Epithelial cell of proximal tubule (primary cell): ENCODE measurements at places on chromosomes 4 and X. TPM values are rescaled to one million over a fixed set of nuclear protein-coding genes. Genes with fewer than 3 reads are reported as not detected.
A peak's percentile ranks its signal among the peaks of the same experiment; 100 is the strongest.

- DNase-seq: no peak
These were observed 5.0 kb downstream of the XPNPEP2 start for GRCh38 chrX:129743821-129744220.

DNA sequence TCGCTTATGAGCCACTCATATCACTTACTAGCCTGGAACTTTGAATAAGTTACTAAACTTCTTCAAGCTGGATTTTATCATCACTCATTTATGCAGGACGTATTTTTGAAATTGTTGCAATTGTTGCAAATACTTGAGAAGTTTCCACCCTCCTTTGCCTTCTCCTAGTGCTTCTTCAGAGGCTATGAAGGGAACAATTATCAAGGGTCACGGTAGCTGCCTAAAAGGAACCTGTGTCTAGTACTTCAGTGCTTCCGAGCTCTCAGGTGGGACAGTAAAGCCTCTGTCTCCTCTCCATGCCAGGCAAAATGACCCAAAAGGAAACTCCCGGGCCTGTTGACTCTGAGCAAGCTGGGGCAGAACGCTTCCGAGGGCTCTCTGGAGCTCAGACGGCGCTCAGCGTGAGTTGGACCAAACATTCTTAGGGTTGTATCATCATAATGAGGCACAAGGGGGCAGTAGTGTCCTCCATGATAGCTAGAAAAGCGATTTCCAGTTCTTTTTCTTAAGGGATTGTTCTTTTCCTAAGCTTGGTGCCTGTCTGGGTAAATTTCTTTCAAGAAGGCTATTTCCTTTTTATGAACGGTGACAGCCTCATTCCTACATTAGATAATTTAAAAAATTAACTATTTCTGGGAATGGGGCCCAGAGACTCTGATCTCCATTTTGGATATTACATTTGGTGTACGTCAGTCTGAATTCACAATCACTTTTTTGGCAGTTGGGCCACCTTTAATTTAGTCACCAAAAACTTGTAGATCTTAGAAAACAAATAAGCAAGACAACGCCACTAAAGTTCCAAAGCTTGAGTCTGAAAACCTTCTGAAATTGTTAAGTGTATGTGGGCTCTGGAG is 73.1 kb downstream of the PACRGL start:
- DNase-seq: no peak

USP51 gene
- 0.80 and 1.0 TPM in 2 replicates for total RNA-seq

TMPRSS11B gene
- not detected in 2 replicates for total RNA-seq

- DNase-seq: peak; percentile 42
These were observed 482.9 kb upstream of the BOD1L1 start for GRCh38 chr4:14110407-14110806.

DNA sequence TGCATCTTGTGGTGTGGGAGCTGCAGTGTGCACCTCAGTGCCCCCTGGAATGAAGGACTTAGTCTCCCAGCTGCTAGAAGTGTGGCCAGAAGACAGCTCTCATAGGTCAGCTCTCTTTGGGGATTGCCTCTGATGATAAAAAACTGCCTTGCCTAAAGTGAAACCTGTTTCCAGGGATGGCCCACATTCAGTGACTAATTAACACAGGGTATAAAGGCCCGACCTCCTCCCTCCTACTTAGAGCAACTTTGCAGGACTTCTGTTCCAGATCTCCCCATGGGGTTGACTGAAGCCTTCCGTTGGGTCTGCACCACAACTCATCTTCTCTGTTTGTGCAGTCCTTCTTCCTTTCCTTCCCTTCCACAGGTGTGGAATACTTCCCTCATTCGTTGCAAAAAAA is 53.2 kb downstream of the SPINK2 start:
- no peak for DNase-seq

DNA sequence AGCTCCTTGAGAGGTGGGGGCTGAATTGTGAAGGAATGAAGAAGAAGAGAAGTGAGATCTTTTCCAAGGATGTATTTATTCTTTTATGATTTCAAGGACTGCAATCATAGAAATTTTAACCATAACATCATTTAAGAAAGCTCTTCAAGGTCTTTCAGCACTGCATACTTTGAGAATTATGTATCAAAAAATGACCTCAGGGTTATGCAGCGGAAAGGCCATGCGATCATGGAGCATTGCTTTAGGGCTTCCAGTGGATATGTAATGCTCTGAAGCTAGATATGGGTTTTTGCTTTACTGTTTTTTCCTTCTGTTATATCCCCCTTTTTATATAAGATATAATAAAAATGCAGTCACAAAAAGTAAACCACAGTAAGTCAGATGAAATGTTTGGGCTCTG is 38.7 kb downstream of the SGMS2 start:
- DNase-seq: no peak

FGD1 gene
- total RNA-seq: 10.2 and 10.3 TPM in 2 replicates

- no peak for DNase-seq
These were observed 135.1 kb downstream of the RAPGEF2 start for GRCh38 chr4:159237975-159238374.

SNCA gene
- total RNA-seq: 2.4 and 6.6 TPM in 2 replicates

TRIM75 gene
- not detected in 2 replicates for total RNA-seq

LRRC66 gene
- 0.07 TPM in 1 of 2 replicates, not detected in the other for total RNA-seq

GRCh38 chr4:184096561-184097240 is 121.0 kb downstream of the ENPP6 start:
- DNase-seq: no peak

PFKFB1 gene
- total RNA-seq: 0.58 TPM in 1 of 2 replicates, not detected in the other

MND1 gene
- 15.2 and 30.0 TPM in 2 replicates for total RNA-seq

DNA sequence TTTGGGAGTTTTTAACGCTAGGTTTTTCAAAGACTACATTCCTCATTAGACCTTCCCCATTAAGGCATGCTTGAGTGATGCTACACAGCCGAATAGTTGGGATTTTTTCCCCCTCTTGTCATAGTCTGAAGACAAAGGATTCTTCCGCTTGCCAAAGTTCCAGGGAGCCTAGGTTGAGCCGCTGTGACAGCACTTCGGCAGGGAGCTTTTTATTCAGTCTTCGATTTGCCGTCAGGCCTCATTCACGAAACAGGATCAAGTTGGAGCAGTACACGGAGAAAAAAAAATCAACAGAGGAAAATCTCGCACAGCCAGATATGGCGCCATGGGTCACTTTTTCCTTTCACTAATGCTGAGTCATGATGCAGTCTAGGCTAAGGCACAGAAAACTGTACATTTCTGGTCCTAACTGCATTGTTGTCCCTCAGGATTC is 24.3 kb downstream of the SHROOM3 start:
- peak; percentile 94 for DNase-seq

GRCh38 chrX:148284821-148285220 is 215.6 kb upstream of the AFF2 start:
- DNase-seq: no peak

DNA sequence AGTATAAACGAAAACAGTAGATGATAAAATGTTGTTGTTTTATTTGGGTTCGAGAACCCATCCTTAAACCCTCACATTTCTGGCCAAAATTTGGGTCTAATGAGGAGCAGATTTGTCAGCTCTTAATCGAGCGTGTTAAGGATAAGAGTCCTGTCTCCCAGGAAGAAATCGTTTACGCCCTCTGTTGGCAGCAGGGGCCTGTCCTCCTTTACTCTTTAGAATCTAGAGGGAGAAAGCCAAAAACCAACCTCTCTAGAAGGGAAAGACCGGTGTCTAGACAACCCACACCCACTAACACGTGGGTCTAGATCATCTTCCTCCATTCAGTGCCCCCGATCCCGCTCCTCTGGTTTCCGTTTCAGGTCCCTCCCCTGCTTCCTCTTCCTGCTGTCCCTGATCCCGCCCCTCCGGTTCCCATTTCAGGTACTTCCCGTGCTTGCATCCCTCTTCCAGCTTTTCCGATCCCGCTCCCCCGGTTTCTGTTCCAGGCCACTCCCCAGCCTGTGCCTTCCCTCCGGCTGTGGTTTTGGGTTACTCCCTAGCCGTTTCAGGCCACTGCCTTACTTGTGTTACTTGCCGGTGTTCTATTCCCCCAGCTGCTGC is 339.1 kb downstream of the PAPSS1 start:
- no peak for DNase-seq

DNA sequence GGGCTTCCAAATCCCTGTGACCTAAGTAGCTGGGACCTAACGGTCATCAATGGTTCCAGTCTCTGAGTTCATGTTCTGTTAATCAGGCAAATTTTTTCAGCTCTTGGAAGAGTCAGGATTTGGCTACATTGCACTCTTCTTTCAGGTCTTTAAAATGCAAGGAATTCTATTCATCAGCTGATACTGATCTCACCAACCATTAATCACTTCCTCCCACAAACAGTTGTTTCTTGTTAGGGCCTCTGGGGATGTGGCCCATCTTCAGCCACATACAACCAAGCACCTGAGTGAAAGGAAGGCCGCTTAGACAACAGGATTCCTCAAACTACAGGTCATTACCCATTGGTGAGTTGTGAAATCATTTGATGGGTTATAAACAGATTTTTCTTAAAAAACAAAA is 71.7 kb downstream of the FANCB start:
- DNase-seq: no peak

DNA sequence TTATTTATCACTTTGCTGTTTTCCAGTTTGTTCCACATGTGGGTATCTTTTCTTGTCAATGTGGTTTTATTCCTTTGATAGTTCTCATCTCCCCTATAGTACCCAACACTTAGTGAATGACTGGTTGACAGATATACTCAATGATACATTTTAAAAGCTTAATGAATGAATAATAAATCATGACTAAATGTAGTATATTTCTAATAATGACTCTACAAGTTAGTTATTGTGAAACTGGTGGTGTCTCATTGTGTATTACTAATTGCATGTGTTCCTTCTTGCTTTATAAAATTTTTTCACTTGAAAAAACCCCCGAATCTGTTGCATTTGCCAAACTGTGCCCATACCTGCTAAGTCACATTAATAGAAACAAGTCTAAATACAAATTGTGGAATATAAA is 95.4 kb downstream of the MBNL3 start:
- no peak for DNase-seq

DNA sequence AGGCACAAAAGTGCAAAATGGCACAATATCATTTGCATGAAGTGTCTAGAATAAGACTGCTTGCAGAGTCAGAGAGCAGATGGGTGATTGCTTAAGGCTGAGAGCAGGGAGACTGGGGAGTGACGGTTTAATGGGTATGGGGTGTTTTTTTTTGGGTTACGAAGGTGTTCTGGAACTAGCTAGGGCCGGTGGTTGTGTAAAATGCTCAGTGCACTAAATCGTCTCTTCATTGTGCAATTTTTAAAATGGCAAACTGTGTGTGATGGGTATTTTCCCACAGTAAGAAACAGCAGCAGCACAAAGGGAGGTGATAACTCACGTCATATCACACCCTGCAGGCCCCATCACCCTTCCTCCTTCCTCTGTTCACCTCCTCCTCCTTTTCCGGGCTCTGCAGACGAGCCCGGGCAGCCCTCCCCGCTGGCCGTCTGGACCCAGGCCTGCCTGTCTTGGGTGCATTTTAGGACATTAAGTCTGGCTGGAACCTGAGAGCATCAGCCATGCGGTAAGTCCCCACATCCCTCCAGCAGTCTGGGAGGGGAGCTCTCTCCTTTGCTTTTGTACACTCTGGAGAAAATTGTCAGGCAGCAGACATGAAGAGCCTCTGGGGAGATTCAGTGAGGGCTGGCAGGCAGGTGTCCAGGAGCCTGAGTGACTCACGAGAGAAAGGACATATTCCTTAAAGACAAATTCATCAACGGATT is 42.7 kb downstream of the ASMT start:
- no peak for DNase-seq

DNA sequence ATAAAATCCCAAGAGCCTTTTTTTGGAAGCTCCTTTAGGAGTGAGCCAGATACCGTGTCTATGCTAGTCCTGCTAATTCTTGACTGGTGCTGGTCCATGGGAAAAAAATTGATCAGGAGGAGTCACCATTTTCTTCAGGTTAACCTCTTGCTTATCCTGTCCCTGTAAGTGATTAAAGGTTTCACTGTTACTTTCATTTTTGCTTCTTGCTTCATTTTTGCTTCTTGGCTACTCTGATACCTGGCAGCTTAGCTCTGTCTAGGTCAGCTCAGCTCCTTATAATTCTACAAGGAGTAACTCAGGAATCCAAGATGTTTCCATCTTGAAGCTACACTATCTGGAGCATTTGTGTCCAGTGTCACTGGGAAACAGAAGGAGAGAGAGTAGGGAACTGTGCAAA is 45.7 kb downstream of the AFM start:
- no peak for DNase-seq

TLL1 gene
- 2.0 and 2.6 TPM in 2 replicates for total RNA-seq
